ENCODE measurements at places on chromosomes 5 and 9. TPM values are rescaled to one million over a fixed set of nuclear protein-coding genes. Genes with fewer than 3 reads are reported as not detected.

Gene PHF24
- 0.16 TPM for total RNA-seq

- no peaks in the 10 kb centered on the region for H3K27me3 ChIP-seq
- no peak overlapping the region for H3K4me3 ChIP-seq
- no peak overlapping the region for H3K27ac ChIP-seq
- DNase-seq: no peak
- no peaks in the 10 kb centered on the region for H3K4me1 ChIP-seq
These were observed 9.5 kb downstream of the SPDL1 start for GRCh38 chr5:169592937-169593650.

GRCh38 chr5:133821889-133822288 is 146.5 kb downstream of the C5orf15 start:
- DNase-seq: no peak
- H3K4me1 ChIP-seq: no peaks in the 10 kb centered on the region
- no peaks in the 10 kb centered on the region for H3K36me3 ChIP-seq
- no peak overlapping the region for H3K27ac ChIP-seq

DNA sequence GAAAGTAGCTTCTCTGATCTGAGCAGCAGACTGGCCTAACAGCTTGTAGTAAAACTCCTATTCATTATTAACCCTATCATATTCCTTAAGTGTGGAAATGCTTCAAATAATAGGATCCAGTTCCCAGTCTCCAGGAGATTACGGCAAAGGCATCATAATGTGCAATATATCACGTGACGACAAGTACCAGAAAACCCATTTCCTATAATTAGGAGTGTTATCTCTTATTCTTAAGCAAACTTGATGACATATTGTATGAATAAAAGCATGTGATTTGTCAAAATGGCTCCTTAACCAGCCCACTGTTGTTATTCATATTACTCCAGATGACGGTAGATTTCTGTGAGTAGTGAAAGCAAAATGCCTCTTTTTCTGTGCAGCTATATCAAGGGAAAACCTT is 2.9 kb downstream of the SV2C start:
- no peak overlapping the region for H3K4me3 ChIP-seq
- H3K36me3 ChIP-seq: no peaks in the 10 kb centered on the region
- no peak overlapping the region for H3K27ac ChIP-seq
- DNase-seq: no peak
- peaks cover 32% of the 10 kb centered on the region for H3K4me1 ChIP-seq

Gene PPP3R2
- total RNA-seq: not detected

Gene ECSCR
- total RNA-seq: 2.2 TPM

Gene PSAT1
- total RNA-seq: 2.3 TPM

DNA sequence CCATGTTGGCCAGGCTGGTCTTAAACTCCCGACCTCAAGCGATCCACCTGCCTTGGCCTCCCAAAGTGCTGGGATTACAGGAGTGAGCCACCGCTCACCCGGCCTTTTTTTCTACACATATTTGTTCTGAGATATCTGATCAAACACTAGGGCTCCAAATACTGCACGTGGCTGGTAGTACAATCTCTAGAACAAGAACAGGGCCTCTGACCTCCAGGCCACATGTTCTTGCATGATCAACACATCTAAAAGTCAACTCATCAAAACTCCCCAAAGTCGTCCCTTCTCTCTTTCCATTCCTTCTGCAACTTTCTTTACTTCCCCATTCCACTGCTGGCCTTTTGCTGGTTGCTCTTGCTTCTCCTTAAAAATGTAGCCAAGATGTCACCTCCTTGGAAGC is 113.3 kb upstream of the LHFPL2 start:
- H3K4me1 ChIP-seq: no peaks in the 10 kb centered on the region
- H3K27ac ChIP-seq: no peak overlapping the region
- H3K36me3 ChIP-seq: no peaks in the 10 kb centered on the region
- DNase-seq: no peak

GRCh38 chr5:138721979-138722378 is 31.2 kb upstream of the CTNNA1 start:
- no peak overlapping the region for H3K27ac ChIP-seq
- no peaks in the 10 kb centered on the region for H3K27me3 ChIP-seq
- H3K4me1 ChIP-seq: peaks cover 5% of the 10 kb centered on the region
- H3K4me3 ChIP-seq: no peak overlapping the region

DNA sequence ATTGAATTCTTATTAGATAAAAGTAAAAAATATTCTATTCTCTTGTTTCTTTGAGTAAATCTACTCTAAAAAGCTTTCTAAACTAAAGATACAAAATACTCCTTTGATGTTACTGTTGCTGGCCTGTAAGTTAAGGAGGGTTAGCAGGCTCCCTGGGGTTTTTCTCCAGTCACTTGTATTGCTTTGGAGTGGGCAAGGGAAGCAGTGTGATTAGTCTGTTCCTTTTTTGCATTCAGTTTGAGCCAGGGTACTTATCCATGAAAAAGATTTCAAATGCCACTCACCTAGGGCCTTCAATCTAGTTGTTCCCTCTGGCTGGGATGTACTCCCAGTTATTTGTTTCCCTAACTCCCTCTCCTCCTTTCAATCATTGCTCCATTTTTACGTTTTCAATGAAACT is 256.2 kb upstream of the SMC2 start:
- H3K4me3 ChIP-seq: no peak overlapping the region
- no peaks in the 10 kb centered on the region for H3K27me3 ChIP-seq
- H3K27ac ChIP-seq: no peak overlapping the region
- no peak for DNase-seq
- H3K4me1 ChIP-seq: no peaks in the 10 kb centered on the region

DNA sequence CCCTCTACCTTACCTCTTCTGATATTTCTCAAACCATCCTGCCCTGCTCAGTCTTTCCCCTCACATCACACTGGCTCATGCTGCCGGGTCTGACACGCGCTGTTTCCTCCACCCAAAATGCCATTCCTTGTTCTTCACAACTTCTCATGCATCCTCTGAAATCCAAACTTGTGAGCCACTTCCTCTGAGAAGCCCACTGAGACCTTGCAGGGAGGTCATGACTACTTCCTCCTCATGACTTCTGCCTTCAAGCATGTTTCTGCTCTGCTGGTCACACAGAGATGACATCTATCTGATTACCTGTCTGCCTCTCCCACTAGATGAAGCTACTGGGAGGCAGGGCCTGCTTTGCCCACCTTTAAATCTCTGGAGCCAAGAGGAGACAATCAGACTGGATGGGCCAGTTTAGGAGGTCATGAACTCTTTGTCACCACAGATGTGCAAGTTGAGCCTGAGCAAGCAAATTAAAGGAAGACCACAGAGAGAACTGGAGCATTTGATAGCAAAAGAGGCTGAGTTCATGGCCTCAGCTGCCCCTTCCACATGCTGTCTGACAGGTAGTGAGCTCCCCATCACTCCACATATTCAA is 119.8 kb upstream of the TBC1D2 start:
- no peaks in the 10 kb centered on the region for H3K36me3 ChIP-seq
- H3K27ac ChIP-seq: no peak overlapping the region
- no peak overlapping the region for H3K4me3 ChIP-seq
- no peaks in the 10 kb centered on the region for H3K4me1 ChIP-seq

DNA sequence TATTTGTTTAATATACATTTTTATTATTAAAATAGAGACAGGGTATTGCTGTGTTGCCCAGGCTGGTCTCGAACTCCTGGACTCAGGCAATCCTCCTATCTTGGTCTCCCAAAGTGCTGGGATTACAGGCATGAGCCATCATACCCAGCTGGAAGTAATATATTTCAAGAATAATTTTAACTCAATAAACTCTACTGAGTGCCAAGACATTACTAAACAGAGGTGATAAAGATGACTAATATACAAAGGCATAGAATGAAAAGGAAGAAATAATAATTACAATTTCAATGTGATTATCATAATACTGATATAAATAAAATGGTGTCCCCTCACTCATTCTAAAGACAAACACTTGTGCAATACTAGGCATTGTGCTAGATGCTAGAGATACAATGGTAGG is 13.9 kb downstream of the GOLPH3 start:
- H3K27me3 ChIP-seq: no peaks in the 10 kb centered on the region
- H3K4me1 ChIP-seq: peaks cover 43% of the 10 kb centered on the region
- DNase-seq: no peak
- no peak overlapping the region for H3K4me3 ChIP-seq
- H3K36me3 ChIP-seq: no peaks in the 10 kb centered on the region

Measured in transverse colon (tissue), 4 donors.